ENCODE measurements at places on chromosomes 13 and 19. TPM values are rescaled to one million over a fixed set of nuclear protein-coding genes. Genes with fewer than 3 reads are reported as not detected.

ZNF135 gene
- total RNA-seq = 4.5 TPM

DNA sequence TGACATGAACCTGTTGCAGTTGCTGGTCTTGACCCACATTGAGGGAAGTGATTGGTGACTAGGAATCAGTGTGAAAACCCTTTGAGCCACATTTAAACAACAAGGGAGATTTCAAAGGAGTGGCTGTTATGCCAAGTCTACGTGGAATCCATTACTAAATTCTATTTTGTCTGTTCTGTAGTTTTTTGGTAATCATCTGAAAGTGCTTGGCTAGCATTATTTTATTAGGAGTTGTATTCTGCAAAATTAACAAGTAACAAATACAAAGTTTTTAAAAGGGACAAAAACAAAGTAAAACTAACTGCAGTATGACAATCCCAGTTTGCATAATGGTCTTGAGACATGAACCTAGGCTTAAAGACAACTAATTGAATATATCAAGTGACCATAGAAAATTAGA, 14.0 kb upstream of the ZNF780A start:
- no peak for DNase-seq
- H3K4me1 ChIP-seq = no peaks in the 10 kb centered on the region
- no peak overlapping the region for H3K27ac ChIP-seq
- no peaks in the 10 kb centered on the region for H3K36me3 ChIP-seq

ATP8A2 gene
- 0.04 TPM for total RNA-seq

SULT2A1 gene
- not detected for total RNA-seq

GRCh38 chr19:3942790-3943409, 10.0 kb downstream of the NMRK2 start:
- H3K4me3 ChIP-seq = no peak overlapping the region
- H3K36me3 ChIP-seq = no peaks in the 10 kb centered on the region
- H3K27me3 ChIP-seq = no peaks in the 10 kb centered on the region
- peak; percentile 68 for DNase-seq

GGACT gene
- total RNA-seq = 2.4 TPM

CDC42EP5 gene
- total RNA-seq = 7.1 TPM

- H3K27me3 ChIP-seq = no peaks in the 10 kb centered on the region
- no peak for DNase-seq
- H3K4me1 ChIP-seq = no peaks in the 10 kb centered on the region
- H3K27ac ChIP-seq = no peak overlapping the region
- no peak overlapping the region for H3K4me3 ChIP-seq
These were observed 467.9 kb downstream of the SLITRK1 start for GRCh38 chr13:83414393-83414792.

DNA sequence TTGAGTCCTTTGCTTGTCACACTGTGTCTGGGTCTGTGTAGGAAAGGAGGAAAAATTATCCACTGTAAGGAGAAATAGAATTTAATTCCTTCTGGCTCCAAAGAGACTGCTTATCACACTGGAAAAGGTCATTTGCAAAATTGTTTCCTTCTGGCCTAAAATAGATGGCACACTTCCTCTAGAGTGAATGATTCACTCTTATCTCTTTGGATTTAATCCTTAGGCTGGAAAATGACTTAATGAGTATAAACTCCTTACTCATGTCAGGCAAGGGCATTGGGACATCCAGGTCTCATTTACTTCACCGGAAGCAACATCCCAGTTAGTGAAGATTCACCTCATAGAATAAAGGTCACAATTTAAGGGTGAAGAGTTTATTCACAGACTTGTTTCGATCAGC, 293.6 kb downstream of the OXGR1 start:
- no peak for DNase-seq
- no peak overlapping the region for H3K27ac ChIP-seq
- H3K27me3 ChIP-seq = no peaks in the 10 kb centered on the region
- no peak overlapping the region for H3K4me3 ChIP-seq
- no peaks in the 10 kb centered on the region for H3K4me1 ChIP-seq

DNA sequence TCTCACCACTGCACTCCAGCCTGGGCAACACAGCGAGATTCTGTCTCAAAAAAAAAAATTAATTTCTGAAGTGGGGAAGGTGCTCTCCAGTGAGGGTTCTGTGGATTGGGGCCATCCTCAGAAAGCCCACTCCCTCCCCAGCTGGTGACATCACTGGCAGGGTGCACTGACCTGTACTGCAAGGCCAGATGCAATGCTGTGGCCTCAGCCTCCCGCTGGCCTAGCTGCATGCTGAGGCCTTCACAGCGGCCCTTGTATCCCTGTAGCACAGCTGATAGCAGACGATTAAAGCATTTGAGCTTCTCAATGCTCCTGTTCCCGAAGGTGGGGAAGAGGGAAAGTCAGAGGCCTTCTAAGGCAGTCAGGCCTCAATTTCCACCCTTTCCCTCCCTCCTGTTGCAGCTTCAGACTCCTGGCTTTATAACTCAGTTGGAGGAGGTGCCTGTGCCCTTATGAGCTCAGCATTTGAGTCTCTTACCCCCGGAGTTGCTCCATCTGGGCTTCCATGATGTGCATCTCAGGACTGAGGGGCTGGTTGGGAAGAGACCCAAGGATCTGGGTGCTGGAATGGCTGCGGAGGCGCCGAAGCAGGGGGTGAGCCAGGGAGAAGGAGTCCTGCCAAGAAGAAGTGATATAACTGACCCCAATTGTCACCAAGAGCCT, 5.3 kb downstream of the USHBP1 start:
- no peak overlapping the region for H3K4me3 ChIP-seq
- no peak for DNase-seq
- H3K36me3 ChIP-seq = no peaks in the 10 kb centered on the region
- H3K4me1 ChIP-seq = no peaks in the 10 kb centered on the region
- no peak overlapping the region for H3K27ac ChIP-seq
